ENCODE measurements at places on chromosomes 12 and 14.

DNA sequence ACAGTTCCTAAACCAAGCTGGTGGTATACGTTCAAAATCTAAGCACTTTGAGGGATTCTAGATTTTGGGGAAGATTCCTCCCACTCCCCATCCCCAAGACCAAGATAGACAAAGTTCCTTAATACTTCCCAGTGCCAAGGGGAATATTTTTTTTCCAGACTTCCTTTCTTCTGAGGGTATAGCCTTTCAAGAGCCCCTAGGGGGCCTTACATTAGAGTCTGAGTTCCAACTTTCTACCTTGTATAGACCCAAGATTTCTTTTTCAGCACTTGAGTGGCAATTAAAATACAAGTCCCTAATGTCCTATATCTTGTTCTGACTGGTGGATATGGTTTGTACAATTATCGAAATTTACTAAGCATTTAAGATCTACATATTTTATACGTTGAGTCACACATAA, 28.7 kb upstream of the SOS2 start:
- no peak for DNase-seq

DNA sequence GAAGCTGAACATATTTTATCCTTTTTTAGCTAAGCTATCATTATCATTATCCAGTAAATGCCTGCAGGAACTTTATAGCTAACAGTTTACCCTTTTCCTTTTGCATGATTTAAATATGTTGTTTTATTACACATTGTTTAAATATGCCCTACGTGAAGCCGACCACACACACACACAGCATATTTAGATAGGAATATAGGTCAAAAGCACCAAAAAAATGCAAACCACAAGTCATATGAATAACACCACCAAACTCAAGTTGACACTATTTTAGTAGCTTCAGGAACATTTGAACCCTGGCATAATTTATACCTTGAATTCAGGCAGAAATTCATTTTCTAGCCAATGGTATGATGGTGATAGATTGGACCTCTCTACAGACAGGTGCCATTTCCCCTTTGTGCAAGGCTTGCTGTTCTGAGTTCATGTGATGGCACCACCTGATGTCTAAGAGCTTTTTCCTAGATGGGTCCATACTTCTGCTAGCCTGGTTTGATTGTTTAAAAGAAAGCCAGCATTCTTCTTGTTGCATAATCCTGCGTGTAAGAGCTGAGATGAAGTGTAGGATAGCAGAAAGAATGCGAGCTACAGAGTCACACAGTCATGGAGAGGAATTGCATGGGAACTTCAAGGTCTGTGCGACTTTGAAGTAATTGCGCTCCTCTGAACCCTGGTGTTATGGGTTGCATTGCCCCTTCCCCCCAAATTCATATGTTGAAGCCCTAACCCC, 454.8 kb upstream of the SOX5 start:
- DNase-seq = no peak

DNA sequence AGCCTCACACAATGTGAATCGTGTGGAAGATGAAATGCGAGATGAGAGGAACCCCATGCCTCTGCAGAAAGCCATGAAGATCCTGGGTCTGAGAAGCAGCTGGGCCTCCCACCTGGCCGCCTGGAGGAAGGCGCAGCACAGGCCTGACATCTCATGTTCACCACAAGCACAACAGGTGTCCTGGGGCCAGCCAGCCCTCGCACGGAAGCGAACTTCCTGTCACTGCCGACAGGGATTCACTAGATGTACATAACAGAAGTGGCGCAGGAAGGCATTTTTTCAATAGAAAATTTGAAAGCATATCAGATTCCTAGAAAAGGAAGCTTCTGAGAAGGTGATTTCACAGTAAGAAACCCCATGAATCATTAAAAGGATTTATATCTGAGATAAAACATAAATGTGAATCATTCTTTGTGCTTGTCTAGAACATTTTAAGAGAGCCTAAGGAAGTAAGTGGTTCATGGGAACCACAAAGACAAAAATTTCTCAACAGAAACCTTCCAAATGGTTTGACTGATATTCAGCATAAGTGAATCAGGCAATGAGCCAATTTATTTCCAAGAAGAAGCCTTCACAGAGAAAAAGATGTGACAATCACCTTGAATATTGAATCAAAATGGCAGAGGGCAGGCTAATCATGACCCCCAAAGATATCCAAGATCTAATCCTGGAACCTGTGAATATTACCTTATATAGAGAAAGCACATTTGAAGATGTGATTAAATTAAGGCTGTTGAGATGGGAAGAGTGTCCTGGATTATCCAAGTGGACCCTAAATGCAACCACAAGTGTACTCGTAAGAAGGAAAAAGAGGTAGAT, 311.9 kb downstream of the DUSP6 start:
- DNase-seq = no peak

- DNase-seq = no peak
Measured at GRCh38 chr12:41293011-41293410, 104.9 kb downstream of the PDZRN4 start.

GRCh38 chr14:75849300-75849895, 132.4 kb downstream of the TGFB3 start:
- no peak for DNase-seq

DNA sequence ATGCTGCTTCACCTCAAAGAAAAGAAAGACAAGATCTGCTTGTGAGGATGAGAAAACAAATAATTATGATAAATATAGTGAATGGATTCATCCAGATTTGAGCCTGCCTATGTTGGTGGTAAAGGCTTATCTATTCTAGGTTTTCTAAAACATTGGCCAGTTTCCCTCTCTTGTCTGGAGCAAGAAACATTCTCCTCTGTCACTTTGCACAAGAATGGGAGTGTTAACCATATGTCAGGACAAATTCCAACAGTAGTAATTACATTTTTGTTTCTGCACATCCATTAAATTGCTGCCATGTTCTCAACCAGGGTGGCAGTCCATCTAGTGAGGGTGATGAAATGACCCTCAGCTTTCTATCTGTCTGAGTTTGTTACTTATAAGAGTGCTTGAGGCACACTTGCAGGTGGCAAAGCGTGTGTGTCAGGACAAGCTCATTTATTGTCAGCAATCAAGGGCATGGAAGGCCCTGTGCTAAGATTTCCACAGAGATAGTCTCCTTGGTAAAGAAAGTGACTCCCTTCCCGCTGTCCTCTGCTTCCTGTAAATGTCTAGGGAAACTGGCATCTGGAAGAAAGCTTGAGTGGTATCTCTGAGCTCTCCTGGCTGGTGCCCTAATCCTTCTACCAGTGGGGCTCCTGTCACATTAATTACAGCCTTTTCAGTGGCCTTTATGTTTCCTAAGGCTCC, 502.1 kb upstream of the FLRT2 start:
- no peak for DNase-seq

GRCh38 chr12:12885096-12885792, 6.1 kb upstream of the GPRC5A start:
- no peak for DNase-seq

DNA sequence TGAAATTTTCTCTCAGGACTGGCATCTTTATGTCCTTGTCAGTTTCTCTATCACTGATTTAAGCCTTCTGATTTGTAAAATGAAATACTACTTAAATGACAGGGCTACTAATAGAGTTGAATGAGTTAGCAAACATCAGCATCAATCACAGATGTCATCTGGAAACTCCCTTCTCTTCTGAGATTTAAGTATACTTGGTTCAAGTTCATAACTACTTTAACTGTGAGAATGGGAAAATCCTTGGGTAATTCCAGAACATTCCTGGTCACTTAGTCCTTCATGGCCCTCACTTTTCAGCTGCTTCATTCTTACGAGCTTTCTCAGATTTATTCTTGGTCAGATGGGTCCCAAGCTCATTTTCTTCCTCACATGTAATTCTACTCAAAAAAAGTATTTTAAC, 1655.3 kb upstream of the FLRT2 start:
- DNase-seq = no peak

DNA sequence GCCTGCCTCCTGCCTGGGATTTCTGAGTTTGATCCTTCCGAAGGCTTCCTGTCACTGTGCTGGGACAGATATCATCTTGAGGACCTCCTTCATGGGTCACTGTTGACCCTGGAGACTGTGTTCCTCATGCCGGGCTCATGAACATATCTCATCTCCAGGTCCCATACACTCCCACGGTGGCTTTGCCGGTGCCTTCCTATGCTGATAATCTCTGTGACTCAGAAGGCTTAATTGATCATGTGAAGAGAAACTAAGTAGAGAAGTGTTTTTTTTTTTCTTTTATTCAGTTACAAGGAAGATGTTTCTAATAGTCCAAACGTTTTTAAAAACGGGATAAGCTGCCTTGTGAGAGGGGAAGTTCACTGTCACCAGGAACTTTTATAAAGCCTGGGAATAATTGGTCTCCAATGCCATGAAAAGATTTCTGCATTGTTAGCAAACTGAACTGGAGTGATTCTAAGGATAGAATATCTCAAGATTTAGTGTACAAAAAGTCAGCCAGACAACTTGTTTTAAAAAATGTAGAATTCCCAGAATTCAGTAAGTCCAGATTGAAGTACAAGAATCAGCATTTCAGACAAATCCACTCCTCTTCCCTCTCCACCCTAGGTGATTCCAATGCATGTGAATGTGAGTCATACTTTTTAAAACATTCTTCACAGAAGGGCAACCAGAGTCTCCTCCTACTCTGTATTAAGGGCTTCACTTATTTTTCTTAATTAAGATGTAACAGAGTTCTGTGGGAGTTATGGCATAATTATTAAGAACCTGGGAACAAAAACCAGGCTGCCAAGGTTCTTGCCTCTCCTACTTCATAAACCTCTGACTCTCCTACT, 139.8 kb upstream of the LGR5 start:
- no peak for DNase-seq

DNA sequence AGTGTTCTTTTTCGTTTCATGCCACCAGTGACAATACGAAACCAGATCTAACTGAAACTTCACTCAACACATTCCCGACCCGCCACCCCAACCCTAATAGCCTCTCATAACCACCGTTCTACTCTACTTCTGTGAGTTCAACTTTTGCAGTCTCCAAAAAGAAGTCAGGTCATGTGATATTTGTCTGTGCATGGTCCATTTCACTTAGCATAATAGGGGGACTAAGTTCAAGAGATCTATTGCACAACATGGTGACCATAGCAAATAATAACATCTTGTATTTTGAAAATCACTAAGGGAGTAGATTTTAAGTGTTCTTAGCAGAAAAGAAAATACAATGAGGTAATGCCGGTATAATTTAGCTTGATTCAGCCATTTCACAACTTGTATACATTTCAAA, 376.4 kb downstream of the DIO2 start:
- DNase-seq = no peak

DNA sequence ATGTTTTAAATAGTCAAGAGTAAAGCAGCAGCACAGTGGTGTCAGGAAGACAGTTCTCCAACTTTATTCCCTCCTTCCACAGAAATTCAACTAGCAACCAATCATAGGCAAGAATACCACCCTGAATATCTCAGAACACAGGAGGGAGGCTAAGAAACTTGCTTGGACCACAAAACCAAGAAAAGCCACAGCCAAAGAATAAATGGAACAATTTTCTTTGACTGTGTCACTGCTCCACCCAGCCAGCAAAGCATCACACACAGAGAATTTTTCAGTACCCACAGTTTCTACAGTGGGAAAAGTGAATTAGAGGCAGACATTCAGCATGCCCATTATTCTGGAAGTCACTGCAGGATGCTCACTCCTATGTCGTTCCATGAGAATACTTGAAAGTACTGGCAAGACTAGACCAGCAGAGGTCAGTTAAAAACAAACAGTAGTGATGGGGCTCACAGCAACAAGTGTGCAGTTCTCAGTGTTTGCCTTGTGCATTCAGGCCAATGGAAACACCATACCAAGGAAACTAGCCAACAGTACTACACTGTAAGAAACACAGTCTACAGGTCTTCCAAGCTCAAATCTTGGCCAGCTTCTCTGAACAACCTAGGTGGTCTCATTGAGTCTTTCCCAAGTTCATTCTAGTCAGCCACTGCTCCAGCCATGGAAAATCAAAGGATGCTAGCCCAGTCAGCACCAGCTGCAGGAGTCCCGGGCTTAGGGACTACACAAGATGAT, 56.8 kb upstream of the FOXG1 start:
- no peak for DNase-seq

DNA sequence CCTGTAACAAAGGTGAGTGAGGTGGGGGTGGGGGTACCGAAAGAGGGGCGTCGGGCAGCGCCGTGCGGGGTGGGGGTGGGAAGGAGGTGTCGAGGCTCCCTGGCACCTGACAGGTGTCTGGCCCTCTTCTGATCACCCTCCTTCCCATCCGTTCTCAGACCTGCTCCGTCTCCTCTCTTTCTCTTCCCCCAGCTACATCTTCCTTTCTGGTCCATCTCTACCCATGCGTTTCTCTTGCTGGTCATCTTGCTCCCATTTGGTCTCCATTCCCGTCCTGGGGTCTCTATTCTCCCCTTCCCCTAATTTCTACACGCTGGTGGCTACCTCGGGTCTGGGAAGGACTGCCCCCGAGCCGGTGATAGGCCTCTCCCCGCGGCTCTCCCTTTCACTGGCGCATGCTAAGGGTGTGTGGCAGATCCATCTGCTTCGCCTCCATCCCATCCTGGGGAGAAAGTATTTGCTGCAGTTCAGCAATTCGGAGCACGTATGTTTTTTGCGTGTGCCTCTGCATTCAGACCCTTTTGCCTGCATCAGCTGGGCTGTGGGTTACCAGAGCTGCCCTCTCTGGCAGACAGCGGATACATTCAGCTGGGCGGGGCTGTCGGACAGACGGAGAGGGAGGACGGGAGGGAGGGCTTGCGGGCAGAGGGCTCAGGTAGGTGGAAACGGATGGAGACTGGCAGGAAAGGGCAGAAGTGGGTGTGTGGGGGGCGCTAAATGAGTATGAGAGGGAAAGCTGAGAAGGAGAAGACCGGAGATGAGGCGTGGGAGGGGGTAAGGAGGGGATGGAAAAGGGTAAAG, 730 bp downstream of the CLSTN3 start:
- no peak for DNase-seq

DNA sequence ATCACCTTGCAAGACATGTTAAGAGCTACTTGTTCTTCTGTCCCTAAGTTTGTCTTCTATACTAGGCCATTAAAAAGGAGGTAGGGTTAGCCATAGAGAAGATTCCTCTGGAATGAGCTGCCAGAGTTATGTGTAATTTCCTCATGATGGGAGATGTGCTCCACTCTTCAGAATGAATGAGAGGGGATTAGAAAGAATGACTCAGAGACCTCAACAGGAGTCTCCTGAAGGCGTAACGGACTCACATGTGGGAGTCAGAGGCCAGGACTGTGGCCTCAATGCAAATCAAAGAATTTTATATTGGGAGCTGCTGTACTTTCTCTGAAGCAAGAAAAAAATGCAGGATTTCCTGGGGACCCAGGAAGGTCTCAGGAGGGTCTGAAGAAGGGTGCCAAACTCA, 87.8 kb upstream of the ATXN7L3B start:
- DNase-seq = no peak

GRCh38 chr14:23020143-23021128, 10.5 kb upstream of the C14orf93 start:
- DNase-seq = no peak
